ENCODE measurements at places on chromosomes 16 and 17.

DNA sequence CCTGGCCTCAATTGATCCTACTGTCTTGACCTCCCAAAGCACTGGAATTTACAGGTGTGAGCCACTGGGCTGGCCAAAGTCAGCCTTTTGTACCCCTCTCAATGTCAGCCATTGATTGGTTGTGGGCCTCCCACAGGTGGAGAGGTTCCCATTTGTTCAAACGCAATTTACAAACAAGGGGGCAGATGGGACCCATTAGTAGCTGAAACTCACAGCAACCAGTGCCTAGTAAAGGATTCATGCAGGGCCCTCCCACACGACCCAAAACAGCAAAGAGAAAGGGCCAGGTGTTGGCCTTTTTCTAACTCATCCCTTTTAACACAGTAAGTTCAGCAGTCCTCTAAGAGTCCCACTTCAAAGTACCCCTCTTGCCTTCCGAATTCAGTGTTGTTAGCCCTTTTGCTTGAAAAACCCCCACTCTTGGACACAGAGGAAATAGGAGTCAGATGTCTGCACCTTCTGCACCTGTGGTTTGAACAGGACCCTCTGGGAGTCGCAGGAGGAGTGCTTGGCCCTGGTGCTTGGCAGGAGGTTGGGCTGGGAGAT is 89.2 kb downstream of the PITPNC1 start:
- no peak for DNase-seq

GRCh38 chr16:84566545-84567257 is 51.2 kb downstream of the COTL1 start:
- no peak for DNase-seq

DNA sequence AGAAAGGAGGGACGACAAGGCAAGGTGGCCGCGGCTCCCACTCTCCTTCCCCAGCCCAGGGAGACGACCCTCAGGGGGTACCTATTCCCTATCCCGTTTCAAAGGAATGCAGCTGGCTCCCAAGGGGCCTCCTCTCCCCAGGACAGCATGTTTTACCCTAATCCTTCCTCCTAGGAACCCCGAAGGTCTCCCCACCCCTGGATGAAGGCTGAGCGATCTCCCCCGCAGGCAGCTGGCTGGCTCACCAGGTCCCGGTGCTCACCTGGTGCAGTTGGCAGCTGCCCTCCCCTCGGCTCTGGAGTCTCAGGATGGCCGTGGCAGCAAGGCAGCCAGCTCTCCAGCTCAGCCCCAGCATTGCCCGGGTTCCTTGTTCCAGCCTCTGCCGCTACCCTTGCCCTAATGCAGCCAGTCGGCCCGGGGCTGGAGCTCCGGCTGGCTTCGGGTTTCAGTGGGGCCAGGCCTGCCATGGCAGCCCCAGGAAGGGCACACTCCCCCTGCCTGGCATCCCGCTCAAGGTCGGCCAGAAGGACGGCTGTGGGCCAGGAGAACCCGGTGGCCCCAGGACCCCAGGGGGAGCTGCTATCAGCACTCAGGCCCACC is 4.6 kb downstream of the CLUH start:
- no peak for DNase-seq

DNA sequence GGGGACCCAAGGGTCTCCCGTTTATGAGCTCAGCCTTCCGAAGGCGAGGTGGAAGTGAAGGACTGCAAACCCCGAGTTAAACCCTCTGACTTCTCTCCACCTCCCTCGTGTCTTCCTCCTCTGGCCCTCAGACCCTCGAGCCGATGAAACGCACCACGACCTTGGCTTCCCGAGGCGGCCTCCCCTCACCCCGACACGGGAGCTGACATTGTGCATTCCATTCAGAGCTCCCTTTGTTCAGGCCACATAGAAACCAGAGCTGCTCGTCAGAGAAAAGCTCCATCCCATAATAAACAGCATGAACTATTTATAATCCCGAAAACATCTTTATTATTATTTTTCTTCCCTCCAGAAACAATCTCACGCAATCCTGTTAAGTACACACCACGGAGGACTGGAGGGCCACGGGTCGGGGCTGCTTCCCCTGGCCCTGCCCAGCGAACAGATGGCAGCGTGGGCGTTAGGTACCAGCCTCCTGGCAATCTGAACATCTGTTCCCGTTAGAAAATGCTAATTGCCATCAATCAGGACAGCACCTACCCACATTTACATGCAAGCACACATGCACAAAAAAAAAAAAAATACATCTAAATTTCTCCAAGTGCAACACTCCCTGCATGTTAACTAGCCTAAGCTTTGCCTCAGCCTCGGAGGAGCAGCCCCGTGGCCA is 145.7 kb downstream of the RBFOX3 start:
- DNase-seq, result no peak

- DNase-seq, result no peak
These were observed 9.0 kb downstream of the MYO15A start for GRCh38 chr17:18117533-18117932.

DNA sequence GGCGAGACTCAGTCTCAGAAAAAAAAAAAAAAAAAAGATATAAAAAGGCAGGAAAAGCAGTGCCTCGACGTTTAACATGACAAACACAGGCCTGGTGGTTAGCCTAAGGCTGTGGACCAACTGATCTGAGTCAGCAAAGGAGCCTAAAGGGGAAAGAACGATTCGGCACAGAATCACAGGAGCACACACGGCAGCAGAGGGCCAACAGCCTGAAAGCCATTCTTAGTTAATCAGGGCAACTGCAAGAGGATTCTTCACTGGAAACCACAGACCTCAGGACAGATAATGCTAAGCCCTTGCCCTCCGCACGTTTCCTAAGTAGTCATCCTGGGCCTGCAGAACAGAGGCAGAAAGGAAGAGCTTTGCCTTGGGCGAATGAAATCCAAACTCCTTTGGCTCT is 14.7 kb downstream of the TMEM11 start:
- no peak for DNase-seq

GRCh38 chr16:1174477-1175357 is 21.8 kb downstream of the CACNA1H start:
- DNase-seq, result no peak

DNA sequence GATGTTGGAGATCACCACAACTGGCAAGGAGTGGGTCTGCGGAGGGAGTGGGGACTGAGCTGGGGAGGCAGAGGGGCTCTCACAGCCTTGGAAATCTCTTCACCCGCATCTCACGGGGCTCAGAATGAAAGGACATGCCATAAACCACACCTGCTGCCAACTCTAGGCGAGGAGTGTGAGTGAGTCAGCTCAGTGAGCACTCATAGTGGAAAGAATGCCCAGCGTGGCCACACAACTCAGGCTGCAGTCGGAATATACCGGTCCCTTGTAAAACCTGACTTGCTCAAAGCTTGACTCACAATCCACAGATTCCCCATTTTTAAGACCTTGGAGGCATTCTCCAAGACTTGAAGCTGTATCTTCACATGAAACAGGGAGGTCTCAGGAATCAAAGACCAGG is 36.7 kb downstream of the STAT5A start:
- no peak for DNase-seq

DNA sequence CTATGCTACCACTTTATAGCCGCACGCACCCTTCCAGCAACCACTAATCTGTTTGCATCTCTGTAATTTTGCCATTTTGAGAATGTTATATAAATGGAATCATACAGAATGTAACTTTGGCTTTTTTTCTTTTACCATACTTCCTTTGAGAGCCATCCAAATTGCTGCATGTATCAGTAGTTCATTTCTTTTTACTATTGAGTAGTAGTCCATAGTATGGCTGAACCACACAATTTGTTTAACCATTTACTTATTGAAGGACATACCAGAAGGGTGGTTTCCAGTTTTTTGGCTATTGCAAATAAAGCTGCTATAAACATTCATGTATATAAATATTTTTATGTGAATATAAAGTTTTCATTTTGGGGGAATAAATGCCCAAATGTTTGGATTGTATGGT is 8.8 kb downstream of the TENT4B start:
- no peak for DNase-seq

DNA sequence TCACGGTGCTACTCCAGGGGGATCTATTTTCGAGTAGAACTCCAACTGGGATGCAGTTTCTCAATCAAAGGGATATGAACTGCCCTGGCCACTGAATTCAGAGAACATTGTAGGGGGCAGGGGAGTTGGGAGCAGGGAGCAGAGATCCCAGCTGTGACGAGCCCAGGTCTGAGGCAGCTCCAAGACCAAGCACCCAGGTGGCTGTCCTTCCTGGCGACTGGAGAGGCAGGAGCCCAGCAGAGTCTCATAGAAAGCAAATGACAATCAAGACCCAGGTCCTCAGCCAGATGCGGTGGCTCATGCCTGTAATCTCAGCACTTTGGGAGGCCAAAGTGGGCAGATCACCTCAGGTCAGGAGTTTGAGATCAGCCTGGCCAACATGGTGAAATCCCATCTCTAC is 60.1 kb downstream of the TK2 start:
- no peak for DNase-seq

GRCh38 chr16:55663225-55663624 is 7.4 kb downstream of the SLC6A2 start:
- no peak for DNase-seq

DNA sequence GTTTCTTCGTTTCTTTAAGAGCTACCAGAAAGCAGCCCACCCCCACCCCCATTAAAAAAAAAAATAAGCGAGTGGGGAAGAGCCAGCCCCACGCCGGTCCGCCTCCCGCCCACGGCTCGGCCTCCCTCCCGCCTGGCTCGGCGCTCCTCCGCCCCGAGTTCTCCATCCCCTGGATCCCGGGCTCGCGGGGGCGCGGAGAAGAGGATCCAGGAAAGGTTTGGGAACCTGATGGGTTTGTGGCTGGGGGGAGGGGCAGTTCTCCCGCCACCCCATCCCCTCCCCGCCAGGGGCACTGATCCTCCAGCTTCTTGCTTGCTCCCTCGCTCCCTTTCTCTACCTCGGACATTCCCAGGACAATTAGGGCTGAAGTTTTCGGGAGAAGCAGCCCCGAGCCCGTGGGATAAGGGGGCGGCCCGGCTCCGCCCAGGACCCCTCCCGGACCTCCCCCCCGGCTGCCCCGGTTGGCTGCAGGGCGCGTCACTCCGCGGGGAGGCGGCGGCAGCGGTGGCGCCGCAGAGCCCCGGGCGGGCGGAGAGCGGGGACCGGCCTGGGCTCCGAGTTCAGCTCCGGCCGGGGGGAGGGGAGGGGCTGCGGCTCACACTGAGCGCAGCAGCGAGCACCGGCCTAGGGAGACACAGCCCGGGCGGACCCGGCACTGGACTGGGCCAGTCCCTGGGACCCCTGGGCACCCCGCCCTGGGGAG is 1.0 kb upstream of the SALL1 start:
- no peak for DNase-seq

- DNase-seq, result peak; percentile 58
These were observed 144.0 kb upstream of the CHMP6 start for GRCh38 chr17:80847496-80848230.

All from CD4-positive, alpha-beta T cell (primary cell).